Head of caudate nucleus (tissue), 42 donors: ENCODE measurements at places on chromosomes 12 and 14.

- no peak for DNase-seq
Observed at GRCh38 chr12:92546635-92547348, 156.0 kb upstream of the PLEKHG7 start.

- no peak for DNase-seq
Observed at GRCh38 chr14:69505338-69506240, 21.1 kb downstream of the PLEKHD1 start.

GRCh38 chr14:81311778-81312177 lies 88.3 kb downstream of the STON2 start:
- DNase-seq, result no peak

GRCh38 chr14:58812050-58812910 lies 174.5 kb downstream of the DACT1 start:
- no peak for DNase-seq

GRCh38 chr14:20811986-20812975 lies 9.6 kb upstream of the RNASE1 start:
- DNase-seq, result peak; percentile 36

DNA sequence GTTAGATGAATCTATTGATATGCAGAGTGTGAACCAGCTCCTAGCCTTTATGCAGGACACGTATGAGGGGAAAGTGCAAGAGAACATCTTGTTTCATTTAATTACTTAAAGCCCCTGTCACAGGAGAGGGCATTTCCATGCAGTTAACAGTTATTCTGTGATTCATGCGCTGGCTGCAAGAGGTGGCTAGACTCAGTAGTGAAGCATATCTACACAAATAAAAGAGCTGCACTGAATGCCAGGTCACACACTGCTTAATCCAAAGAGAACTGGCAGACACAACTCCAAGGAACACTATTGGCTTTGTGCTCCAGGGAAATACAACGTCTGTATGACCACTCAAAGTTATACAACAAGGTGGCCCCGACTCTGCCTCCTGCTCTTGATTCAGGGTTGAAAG lies 394.1 kb downstream of the C12orf75 start:
- DNase-seq, result peak; percentile 51

GRCh38 chr12:54329759-54330158 lies 4.8 kb downstream of the COPZ1 start:
- no peak for DNase-seq

- DNase-seq, result no peak
Observed at GRCh38 chr12:40616383-40616915, 75.8 kb upstream of the CNTN1 start.

DNA sequence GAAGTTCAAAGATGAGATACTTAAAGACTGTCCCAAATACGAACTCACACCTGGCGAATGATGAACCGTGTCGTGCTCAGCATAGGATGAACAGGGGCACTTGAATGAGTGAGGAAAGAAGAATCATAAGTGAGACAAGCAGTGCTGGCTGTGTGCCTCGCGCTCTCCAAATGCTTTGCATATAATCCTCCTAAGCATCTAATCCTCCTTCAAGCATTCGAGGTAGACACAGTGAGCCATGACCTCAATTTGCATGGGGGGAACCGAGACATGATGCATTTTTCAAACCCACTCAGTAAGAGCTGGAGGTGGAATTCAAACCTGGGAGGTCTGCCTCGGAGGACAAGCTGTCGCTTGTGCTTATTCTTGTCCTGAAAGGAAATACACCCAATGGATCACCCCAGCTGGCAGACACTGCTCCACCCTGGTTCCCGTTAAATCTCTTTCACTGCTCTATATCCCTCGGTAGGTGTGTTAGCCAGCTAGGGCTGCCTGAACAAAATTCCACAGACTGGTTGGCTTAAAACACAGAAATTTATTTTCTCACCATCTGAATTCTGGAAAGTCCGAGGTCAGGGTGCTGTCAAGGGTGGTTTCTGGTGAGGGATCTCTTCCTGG lies 274.0 kb downstream of the SLC15A4 start:
- DNase-seq, result no peak

GRCh38 chr12:129873833-129874208 lies 30.0 kb downstream of the TMEM132D start:
- DNase-seq, result peak; percentile 18

DNA sequence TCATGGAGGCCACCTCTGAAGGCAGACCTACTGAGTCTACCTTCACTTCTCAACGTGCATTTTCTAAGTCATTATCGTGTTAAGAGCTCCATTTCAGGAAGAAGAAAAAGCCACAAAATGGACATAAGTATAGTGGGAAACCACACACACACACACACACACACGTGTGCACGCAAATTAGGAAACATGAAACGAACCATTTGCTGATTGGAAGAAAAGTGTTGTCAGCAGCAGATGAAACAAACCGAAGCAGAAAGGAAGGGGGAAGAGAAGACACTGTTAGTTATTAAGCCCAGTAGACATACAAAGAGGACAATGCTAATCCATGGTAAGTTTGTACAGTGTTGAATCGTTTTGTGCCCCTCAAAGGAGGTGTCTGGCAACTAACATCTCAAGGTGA lies 9.9 kb upstream of the VPS33A start:
- no peak for DNase-seq

DNA sequence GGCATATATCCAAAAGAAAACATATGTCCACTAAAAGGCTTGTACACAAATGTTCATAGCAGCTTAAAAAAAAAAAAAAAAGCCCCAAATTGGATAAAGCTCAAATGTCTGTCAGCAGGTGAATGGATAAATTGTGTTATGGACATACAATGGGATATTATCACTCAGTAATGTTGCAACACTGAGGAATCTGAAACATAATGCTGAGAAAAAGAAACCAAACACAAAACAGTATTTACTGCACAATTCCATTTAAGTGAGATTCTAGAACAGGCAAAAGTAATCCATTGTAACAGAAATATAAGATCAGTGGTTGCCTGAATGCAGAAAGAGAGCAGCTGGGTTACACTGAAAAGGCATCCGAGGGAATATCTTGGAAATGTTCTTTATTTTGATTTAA lies 117.9 kb downstream of the SLC15A5 start:
- no peak for DNase-seq

- no peak for DNase-seq
Observed at GRCh38 chr14:69693145-69693544, 73.8 kb upstream of the SRSF5 start.

GRCh38 chr14:44863271-44863670 lies 98.5 kb downstream of the KLHL28 start:
- DNase-seq, result no peak

DNA sequence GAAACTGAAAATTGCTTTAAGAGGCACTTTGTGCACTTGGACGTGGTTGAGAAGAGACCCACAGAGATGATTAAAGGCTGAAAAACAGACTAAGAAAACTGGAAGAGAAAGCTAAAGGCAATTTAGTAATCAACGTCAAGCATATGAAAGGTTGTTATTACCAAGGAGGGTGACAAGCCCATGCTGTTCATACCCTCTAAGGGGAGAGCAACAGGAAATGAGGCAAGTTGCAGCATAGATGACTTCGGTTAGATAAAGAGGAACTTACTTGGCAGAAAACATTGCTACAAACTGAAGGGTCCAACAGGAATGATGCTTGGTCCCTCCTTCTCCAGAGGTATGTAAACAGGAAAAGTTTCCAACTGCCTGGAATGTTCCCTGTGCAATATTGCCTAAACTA lies 107.8 kb downstream of the DUSP6 start:
- no peak for DNase-seq
